NCI-H2171 (cell line): ENCODE measurements at places on chromosomes 11 and 22.

GRCh38 chr11:45037434-45038005, 86.8 kb upstream of the TP53I11 start:
- DNase-seq = no peak

GRCh38 chr11:62137276-62137861, 13.6 kb downstream of the INCENP start:
- DNase-seq = no peak

DNA sequence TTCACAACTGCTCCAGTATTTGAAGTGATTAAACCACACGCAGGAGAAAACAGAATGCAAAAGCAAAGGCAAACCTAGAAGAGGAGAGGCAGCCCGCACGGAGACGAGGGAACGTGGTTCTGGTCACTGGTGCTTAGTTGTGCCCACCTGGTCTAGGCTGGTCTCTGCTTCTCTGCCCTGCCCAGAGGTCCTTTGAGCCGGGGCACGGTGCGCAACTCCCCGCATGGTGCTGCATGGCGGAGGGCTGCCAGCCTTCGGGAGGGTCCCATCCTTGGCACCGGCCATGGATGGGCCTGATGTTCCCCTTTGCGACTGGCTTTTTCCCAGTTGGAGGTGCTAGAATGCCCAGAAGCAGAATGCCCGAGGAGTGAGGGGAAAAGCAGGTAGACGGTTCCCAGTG, 46.1 kb downstream of the KCNC1 start:
- DNase-seq = no peak

DNA sequence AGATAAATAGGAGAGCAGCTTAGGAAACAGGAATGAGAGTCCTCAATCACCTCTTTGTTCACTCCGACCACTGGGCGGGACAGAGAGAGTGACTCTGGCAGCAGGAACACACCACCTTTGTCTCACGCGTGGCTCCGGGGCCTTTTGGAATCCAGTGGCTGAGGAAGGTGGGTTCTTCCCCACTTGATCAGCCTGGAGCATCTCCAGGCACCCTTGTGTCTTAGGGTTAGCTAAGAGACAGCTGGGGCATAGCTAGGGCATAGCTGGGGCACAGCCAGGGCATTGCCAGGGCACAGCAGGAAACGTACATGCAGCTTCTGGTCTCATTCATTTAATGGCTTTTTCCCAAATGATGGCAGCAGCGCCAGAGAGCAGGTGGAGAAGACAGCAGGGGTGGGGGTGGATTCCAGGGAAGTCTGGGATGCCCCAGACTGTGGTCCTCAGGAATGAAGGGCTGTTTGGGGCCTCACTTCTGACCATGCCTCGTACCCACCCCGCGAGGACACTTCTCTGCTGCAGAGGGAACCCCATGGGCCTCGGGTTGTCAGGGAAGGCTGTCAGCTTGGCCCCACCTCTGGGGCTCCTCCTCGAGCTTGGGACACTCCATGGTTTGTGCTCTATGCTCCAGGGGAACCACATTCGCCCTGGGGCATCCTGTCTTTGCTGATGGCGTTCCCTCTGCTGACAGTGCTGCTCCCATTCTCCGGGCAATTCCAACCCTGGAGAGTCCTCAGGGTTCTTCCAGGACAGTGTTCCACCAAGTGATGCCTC, 30.4 kb upstream of the SHANK2 start:
- no peak for DNase-seq

DNA sequence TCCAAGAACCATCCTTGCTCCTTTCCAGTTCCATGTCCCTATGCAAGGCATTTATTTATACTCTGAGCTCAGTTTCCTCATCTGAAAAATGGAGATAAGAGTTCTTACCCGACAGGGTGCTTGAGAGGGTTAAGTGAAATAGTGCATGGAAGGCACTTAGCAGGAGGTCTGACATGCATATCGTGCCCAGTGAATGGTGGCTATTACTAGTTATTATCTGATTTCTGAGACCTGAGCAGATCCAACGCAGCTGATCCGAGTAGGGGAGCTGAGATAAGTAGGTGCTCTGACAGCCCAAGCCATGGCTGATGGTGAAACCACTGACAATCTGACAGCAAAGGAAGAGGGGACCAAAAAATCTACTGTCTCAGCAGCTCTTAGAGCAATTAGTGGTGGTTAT, 24.9 kb downstream of the NAV2 start:
- DNase-seq = no peak

- DNase-seq = no peak
Measured at GRCh38 chr11:111502611-111503010, 9.6 kb downstream of the BTG4 start.

DNA sequence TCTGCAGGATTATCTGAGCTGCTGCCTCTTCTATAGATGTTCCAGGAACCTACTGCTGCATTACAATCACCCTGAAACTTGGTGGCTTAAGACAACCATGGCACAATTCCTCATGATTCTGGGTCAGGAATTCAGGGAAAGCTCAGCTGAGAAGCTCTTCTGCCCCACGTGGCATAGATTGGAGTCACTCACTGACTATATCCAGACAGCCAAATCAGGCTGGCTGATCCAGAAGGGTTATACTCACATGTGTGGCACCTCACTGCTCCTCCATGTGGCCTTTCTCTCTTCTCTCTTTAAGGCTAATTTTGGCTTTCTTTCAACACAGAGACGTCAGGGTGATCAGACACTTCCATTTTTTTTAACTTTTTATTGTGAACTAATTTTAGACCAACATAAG, 125.5 kb downstream of the BBOX1 start:
- DNase-seq = no peak

DNA sequence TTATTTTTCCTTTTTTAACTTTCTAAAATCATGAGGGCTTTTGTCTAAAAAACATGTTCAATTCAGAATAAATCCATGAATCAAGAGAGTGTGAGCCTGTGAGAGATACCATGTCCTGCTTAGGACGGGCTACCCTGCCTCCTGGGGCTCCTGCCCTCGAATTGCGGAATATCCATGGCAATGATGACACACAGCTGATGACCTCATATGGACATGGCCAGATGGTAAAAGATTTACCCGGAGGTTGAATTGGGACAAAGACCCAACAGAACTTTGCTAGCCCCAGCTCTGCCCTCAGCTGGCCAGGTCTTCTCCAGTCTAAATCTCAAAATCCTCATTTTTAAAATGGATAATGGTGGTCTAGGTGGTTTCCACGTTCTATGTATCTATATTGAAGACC, 538.1 kb upstream of the API5 start:
- DNase-seq = no peak

DNA sequence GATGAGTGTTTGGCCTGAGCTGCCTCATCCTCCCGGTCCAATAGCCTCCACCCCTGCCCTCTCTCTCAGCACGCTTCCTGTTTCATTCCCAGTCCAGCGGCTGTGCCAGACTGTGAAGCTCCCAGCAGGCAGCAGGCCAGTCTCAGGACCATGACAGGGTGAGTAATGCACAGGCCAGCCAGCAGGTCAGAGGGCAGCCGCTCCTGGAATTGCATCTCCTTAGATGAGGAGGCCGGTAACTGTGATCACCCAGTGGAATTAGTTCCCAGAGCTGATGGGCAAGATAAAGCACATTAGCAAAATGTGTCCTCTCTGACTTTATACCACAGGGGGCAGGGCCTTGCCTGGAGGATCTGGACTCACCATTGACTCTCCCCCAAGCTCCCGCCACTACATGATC, 251.2 kb downstream of the ETS1 start:
- no peak for DNase-seq
